Posterior cingulate gyrus (tissue), 11 donors: ENCODE measurements at places on chromosomes 1 and 21.

DNA sequence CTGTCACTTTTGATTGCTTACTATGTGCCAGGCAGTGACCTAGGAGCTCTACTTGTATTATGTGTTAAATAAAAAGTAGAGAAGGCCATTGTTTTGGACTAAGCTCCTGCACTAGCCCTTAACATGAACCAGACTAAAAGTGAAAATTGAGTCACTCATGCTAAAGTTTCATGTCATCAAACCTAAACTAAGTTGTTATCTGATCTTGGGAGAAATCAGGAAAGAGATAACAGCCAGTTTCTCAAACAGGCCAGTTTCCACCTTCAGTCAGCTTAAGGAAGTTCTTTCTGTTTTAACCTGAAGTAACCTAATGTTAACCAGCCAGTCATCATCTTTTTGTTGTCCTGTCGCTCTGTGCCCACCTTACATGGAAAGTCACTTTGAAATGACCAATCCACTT, 102.1 kb upstream of the MARK1 start:
- no peak for DNase-seq

DNA sequence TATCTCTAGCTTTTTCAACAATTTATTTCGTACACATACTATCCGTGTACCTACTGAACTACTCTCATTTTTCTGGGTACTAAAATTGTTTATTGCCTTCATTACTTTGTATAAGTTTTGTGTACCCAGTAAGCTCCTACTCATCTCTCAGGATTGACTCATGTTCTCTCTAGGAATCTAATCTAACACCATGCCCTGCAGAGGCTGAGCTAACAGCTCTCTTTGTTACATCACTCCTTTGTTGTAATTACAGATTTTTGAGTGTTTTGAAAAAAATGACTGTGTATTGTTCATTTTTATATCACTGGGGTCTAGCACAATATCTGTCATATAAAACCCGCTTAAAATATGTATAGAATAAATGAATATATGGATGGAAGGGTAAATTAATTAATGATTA, 167.1 kb downstream of the ATP6V1G3 start:
- no peak for DNase-seq

DNA sequence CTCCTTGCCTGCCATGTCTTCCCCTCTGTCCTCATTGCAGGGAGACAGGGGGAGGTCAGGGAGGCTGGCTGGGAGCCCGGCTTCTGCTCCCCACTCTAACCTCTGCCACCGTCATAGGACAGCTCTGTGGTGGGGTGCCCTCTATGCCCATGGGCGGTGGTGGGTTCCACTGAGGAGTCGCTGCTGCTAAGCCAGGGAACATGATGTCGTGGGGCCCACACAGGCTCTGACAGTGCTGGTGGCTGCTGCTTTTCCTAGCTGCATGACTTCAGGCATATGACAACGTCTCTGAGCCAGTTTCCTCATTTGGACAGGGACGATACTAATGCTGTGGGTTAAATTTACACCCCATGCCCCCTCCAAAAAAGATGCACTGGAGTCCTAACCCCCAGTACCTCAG, 14.7 kb downstream of the KCNA10 start:
- no peak for DNase-seq

DNA sequence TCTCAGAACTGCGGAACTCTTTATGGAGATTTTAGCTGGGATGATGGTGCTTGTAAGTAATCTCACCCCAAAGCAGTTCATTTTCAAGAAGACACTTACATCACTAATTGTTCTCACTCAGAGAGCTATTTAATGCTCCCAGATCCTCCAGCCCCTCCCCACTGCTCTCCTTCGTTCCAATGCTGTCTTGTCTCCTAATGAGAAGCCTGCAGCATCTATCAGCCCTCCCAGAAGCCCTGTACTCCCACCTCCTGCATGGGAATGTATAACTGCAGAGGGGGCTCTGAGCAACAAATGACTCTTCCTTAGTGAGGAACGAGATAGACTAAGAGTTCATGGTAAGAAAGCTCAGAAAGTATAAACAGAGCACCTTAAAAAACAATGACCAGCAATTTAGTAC, 377.4 kb upstream of the RUNX1 start:
- no peak for DNase-seq

DNA sequence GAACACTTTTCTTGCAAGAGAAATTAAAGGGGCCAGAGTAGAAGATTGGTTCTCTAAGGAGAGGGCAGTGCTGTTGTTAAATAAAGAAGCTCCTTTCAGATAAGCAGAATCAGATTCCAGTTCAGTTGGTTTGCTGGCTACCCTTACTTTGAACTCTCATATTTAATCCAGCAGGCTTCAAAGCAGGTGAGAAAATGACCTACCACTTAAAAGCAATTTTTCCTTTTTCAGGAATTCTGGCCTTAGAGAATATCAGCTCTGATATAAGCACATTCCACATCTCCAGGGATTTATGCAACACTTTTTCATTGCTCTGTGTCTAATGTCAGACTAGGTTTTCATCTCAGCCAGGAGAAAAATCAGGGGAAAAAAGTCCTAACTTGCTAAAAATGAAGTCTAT, 28.7 kb downstream of the WNT2B start:
- DNase-seq, result no peak

DNA sequence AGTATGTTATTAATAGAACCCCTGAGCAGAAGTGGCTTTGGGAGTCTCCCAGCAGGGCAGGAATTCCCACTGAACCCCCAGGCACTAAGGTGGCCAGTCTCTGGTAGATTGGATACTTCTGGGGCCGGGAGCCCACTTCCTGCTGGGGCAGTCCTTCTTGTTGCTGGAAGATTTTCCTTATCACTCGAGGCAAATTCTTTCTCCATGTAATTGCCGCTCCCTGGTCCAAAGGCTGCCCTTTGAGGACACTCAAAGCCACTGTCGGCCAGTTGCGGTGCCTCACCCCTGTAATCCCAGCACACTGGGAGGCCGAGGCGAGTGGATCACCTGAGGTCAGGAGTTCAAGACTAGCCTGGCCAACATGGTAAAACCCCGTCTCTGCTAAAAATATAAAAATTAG, 22.6 kb upstream of the TNFRSF1B start:
- DNase-seq, result no peak

DNA sequence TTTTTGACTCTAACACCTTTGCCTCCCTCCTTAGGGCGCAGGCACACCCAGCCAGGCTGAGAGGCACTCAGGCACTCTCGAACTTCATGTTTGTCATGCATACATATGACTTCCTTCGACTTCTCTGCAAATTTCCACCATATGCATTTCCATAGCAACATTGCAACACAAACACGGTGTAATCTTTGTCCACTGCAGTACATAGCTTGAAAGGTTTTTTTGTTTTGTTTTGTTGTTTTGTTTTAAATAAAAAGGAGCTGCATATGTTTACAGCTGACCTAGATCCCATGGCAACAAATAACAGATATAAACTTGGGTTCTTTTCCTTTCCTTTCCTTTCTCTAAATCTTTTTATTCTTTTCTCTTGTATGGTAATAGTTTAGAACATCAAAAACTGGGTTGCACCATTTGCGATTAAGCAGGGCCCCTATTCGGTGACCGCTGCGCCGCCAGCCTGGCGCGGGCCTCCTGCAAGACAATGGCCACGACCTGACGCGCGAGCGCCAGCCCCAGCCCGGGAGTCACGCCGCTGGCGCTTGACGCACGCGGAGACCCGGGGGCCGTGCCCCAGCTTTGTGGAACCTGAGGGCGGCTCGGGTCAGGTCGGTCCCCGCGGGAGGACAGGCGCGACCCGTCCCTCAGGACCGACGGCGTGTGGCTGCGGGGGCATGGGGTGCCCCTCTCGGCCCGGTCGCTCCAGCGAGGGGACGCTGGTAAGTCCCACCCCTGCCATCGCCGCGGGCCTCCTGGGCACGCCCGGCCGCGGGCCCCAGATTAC, 35.2 kb downstream of the CCN1 start:
- no peak for DNase-seq

DNA sequence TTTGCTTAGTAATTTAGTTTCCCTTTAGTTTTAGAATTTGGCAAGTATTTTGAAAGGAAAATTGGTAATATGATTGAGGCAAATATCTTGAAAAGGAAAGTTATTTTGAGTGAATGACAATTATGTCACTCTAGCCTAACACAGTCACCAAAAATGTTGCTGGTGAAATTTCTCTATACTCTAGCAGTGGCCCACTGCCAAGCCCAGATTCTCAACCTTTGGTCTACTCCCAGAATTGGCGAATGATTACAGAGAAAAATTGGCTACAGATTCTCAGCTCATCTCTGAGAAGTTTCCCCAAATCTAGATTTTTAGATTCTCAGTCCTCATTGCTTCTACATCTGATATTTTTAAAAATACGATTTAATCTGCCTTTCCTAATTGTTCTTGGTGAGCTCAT, 84.9 kb downstream of the PIGK start:
- no peak for DNase-seq

DNA sequence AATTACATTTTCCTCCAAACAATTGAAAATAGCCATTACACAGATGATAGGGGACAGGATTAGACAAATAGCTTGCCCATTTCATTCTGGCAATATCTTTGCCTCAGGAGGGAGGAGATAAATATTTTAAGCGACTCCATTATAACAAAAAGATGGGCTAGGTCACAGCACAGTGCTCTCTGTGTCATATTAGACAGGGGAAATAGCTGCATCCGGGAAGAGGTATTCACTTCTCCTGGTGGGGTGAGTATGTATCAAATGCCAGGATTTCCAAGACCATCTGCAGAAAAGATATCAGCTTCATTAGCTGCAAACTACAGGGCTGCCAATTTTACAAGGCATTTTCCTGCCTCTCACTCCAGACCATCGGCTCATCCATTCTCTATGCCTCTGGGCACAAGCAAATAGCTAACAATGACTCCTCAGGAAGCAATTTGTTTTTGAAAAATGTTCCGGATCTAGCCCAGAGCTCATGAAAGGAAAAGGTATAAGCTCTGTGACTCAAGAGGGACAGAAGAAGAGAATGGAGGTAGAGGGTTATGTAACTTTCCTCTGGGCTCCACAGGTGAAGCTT, 41.9 kb upstream of the ANGPTL7 start:
- no peak for DNase-seq

DNA sequence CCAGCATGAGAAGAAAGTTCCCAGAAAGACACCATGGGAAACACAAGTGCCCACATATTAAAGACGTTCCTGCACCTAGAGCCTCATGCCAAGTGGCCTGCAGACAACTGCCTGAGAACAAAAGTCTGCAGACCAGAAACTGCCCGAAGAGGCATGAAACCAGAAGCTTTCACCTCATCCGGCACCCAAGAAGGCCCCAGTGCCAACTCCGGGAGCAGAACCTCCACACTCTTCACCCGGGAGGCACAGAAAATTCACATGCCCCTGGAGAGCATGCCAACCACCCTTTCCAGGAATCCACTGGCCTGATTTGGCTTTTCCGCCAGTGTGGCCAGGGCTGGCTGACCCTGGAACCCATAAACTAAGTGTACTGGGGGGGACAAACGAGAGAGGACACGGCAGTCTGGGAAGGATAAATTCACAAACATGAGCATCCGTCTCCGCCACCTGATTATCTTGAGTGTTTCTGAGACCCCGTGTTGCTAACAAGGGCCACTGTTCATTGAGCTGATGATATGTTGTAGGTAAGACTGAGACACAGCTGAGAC, 6.8 kb downstream of the TFF2 start:
- no peak for DNase-seq

DNA sequence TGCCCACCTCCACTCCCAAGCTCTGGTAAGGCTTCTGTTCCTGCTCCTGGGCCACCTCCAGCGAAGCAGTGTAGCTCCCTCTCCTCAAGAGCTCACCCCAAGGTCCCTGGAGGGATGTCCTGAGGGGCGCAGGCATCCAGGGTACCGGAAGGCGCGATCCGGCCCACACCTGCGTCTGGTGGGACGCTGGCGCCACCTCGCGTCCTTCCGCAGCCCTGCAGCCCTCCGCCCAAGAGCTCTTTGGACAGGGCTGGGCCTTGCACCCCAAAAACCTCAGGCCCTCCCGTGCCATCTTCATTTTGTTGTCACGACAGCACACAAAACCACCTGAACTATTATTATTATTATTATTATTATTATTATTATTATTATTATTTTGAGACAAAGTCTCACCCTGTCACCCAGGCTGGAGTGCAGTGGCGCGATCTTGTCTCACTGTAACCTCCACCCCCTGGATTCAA, 49.2 kb upstream of the PAX7 start:
- peak; percentile 86 for DNase-seq
